ENCODE measurements at places on chromosomes 12 and 14. TPM values are rescaled to one million over a fixed set of nuclear protein-coding genes. Genes with fewer than 3 reads are reported as not detected.

- H3K4me1 ChIP-seq = no peaks in the 10 kb centered on the region
- H3K27me3 ChIP-seq = no peaks in the 10 kb centered on the region
- H3K4me3 ChIP-seq = no peak overlapping the region
- H3K27ac ChIP-seq = no peak overlapping the region
These were observed 160.5 kb upstream of the TRHDE start for GRCh38 chr12:72111706-72112105.

DNA sequence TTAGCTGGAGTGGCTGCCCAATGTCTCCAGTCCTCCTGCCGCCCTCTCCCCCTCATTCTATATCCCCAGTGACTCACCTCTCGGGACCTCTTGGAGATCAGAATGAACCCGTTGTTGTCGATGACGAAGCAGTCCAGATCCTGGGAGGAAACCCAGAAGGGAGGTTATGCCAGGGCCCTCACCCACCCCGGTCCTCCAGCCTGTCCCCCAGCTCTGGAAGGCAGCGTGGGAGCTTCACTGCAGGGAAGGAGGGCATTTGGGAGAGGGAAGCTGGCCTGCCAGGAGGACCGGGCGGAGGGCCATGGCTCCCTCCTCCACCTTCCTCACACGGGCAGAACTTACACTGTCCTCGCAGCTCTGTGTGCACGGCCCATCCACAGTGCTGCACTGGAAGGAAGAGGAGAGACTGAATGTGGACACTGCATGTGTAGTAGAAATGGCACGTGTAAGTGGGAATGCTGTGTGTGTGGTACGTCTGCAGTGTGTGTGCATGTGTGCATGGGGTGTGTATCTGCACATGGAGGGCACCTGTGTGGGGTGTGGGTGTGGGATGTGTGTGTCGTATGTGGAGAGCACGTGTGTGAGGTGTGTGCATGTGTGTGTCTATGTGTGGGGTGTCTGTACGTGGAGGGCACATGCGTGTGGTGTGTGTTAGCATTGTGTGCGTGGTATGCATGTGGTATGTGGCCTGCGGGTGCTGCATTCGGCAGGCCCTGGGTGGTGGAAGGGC is 10.0 kb upstream of the LRTM2 start:
- H3K27ac ChIP-seq = no peak overlapping the region
- H3K27me3 ChIP-seq = no peaks in the 10 kb centered on the region
- no peak for DNase-seq
- no peaks in the 10 kb centered on the region for H3K4me1 ChIP-seq

- H3K4me3 ChIP-seq = no peak overlapping the region
- no peaks in the 10 kb centered on the region for H3K36me3 ChIP-seq
- DNase-seq = peak; percentile 80
These were observed 75.4 kb downstream of the BTG1 start for GRCh38 chr12:92070054-92070863.

DNA sequence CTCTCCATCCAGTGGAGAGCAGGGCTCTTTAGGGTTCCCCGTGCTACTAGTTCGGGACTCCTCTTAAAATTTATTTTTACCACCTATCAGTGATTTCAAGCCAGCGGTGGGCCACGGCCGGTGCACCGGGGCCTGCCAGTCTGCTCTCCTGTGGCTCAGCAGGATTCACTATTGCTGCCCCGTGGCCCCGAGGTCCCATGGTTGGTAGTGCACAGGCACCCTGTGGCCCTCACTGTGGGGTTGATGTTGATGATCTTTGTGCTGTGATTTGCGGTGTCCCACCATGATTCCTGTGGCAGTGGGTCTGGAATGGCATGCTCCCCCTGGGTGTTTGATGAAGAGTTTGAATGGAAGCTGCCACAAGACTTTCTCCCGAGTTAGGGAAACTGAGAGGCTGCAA is 12.6 kb upstream of the MEG3 start:
- H3K4me1 ChIP-seq = no peaks in the 10 kb centered on the region
- no peaks in the 10 kb centered on the region for H3K36me3 ChIP-seq
- DNase-seq = no peak
- H3K4me3 ChIP-seq = no peak overlapping the region
- peaks cover 57% of the 10 kb centered on the region for H3K27me3 ChIP-seq

The PDZRN4 gene
- 19.8 TPM for total RNA-seq

DNA sequence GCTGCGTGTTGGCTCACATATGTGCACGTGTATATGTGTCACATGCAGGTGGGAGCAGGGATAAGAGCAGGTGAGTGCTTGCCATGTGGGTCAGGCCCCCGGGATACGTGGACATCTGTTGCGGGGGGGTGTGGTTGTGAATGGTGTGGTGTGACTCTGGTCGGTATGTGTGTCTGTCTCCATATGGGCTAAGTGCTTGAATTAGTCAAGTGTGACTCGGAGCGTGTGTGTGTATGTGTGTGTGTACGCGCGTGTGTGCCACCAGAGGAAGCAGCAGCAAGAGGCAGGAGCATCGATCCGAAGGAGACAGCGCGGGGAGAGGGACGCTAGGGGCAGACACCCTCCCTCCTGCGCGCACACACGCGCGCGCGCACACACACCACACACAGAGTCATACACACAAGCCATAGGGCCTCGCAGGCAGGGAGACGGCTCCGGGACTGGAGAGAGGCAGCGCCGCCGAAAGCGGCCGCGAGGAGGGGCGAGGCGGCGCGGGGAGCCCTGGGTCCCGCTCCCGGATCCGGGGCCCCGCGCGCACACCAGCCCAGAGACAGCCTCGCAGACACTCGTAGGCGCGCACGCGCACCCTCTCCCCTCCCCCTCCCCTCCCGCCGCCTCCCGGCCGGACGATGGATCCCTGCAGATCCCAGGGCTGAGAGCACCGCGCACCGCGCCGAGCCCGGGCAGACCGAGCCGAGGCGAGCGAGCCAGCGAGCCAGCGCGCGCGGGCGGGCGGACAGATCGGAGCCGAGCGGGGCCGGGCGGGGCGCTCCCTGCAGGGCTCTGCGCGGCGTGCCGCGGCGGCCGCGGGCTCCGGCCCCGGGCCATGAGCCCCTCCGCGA is at the start of gene ASIC1:
Gene ASIC1, plus strand, starts transcription at position 597 of the 842 bp plus-strand sequence. CDS start 1,171 bp downstream, outside the sequence.
- peak within 1 kb of the TSS; percentile 76 for H3K4me3 ChIP-seq
- H3K36me3 ChIP-seq = no peaks in the 10 kb centered on the region
- peaks cover 26% of the 10 kb centered on the region for H3K27me3 ChIP-seq
- H3K4me1 ChIP-seq = peaks cover 35% of the 10 kb centered on the region
- DNase-seq = peak; percentile 90

- no peak for DNase-seq
- no peak overlapping the region for H3K27ac ChIP-seq
- H3K4me1 ChIP-seq = no peaks in the 10 kb centered on the region
These were observed 171.8 kb upstream of the PARP11 start for GRCh38 chr12:4044736-4045730.

GRCh38 chr12:107236824-107237511 is 143.6 kb upstream of the CRY1 start:
- H3K36me3 ChIP-seq = no peaks in the 10 kb centered on the region
- peak; percentile 14 for DNase-seq
- no peak overlapping the region for H3K27ac ChIP-seq
- no peak overlapping the region for H3K4me3 ChIP-seq
- no peaks in the 10 kb centered on the region for H3K4me1 ChIP-seq

The GPR84 gene
- total RNA-seq = not detected

The XRCC3 gene
- total RNA-seq = 28.1 TPM

The KRT6C gene
- 0.43 TPM for total RNA-seq

DNA sequence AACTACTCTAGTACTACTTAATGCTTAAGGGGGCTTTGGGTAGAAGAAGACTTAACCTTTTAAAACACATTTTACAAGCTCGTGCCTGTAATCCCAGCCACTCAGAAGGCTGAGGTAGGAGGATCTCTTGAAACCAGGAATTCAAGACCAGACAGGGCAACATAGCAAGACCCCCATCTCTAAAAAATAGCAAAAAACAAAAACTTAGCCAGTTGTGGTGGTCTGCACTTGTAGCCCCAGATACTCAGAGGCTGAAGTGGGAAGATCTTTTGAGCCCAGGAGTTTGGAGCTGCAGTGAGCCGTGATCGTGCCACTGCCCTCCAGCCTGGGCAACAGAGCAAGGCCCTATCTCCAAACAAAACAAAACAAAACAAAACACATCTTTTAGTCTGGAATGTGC is 39.7 kb upstream of the PARP11 start:
- H3K4me1 ChIP-seq = no peaks in the 10 kb centered on the region
- no peak for DNase-seq
- H3K4me3 ChIP-seq = no peak overlapping the region
- no peaks in the 10 kb centered on the region for H3K27me3 ChIP-seq
- H3K27ac ChIP-seq = no peak overlapping the region

The EXOC3L4 gene
- 1.3 TPM for total RNA-seq

The CELA1 gene
- not detected for total RNA-seq

The SOX5 gene
- 15.2 TPM for total RNA-seq

- H3K27ac ChIP-seq = no peak overlapping the region
- no peak overlapping the region for H3K4me3 ChIP-seq
- H3K4me1 ChIP-seq = peaks cover 13% of the 10 kb centered on the region
- no peaks in the 10 kb centered on the region for H3K27me3 ChIP-seq
- DNase-seq = no peak
- H3K36me3 ChIP-seq = no peaks in the 10 kb centered on the region
These were observed 190.8 kb downstream of the TTC7B start for GRCh38 chr14:90625445-90625844.

DNA sequence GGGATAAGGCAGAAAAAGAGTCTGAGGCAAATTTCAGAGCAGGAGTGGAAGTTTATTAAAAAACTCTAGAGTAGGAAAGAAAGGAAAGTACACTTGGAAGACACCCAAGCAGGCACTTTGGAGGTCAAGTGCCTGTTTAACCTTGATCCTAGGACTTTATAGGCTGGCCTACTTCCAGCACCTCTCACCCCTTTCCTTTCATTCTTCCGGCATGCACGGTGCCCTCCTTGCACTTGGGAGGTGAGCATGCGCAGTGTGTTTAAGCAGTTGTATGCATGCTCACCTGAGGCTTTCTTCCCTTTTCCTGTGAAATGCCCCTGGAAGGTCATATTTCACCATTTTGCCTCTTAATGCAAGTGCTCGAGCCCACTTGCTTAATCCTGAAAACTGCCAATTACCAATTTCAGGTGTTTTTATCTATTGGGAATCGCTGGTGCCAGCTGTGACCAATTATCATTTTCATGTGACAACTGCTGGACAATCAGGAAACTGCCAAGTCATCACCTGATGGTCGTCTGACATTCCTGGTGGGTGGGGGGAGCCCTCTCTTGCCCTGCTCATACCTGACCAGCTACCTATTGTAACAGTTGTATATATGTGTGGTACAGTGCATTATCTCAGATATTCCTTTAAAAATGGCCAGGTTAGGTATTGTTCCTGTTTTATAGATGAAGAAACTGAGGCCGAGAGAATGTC is 53.5 kb downstream of the SUDS3 start:
- no peak overlapping the region for H3K4me3 ChIP-seq
- DNase-seq = peak; percentile 82
- peak overlapping the region; percentile 39 for H3K27ac ChIP-seq

DNA sequence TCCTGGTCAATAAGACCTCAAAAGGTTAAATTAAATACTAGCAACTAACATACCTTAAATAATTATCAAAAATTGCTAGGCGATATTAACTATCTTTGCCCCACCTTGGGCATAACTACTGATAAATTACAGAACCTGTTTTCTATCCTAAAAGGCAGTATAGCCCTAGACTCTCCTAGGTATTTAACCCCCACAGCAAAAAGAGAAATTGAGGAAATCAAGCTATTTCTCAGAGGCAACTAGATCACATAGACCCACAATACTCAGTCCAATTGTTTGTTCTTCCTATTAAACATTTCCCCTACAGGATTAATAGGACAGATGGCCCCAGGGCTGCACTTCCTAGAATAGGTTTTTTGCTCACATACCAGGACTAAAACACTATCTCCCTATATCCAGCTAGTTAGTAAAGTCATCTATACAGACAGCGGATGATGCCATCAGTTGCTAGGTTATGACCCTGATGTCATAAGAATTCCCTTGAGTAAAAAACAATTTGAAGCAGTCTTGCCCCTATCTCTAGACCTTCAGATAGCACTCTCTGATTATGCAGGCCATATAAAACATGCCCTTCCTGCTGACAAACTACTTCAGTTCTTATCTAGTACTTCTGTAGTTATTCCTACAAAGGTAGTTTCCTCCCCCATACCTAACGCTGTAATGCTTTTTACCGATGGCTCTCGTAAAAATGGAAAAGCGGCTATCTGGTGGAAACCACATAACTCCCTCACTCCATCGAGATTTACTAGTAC is 118.4 kb downstream of the PPHLN1 start:
- H3K4me3 ChIP-seq = no peak overlapping the region
- no peaks in the 10 kb centered on the region for H3K4me1 ChIP-seq
- no peak overlapping the region for H3K27ac ChIP-seq
- H3K36me3 ChIP-seq = peaks cover 68% of the 10 kb centered on the region

The DEPDC4 gene
- total RNA-seq = not detected

GRCh38 chr12:56658921-56659320 is 13.1 kb upstream of the ATP5F1B start:
- H3K36me3 ChIP-seq = peaks cover 19% of the 10 kb centered on the region
- H3K4me3 ChIP-seq = no peak overlapping the region
- no peak for DNase-seq
- no peak overlapping the region for H3K27ac ChIP-seq
- no peaks in the 10 kb centered on the region for H3K27me3 ChIP-seq

GRCh38 chr14:68668028-68668427 is 124.8 kb downstream of the ZFP36L1 start:
- no peaks in the 10 kb centered on the region for H3K36me3 ChIP-seq
- DNase-seq = no peak
- H3K27me3 ChIP-seq = no peaks in the 10 kb centered on the region
- no peak overlapping the region for H3K4me3 ChIP-seq
- H3K4me1 ChIP-seq = peaks cover 65% of the 10 kb centered on the region
- H3K27ac ChIP-seq = peak overlapping the region; percentile 2

GRCh38 chr14:105733081-105734065 is 207.0 kb downstream of the TMEM121 start:
- no peak overlapping the region for H3K27ac ChIP-seq
- H3K4me3 ChIP-seq = no peak overlapping the region
- H3K4me1 ChIP-seq = no peaks in the 10 kb centered on the region
- no peaks in the 10 kb centered on the region for H3K36me3 ChIP-seq

- DNase-seq = no peak
- no peaks in the 10 kb centered on the region for H3K4me1 ChIP-seq
- no peaks in the 10 kb centered on the region for H3K36me3 ChIP-seq
- H3K27me3 ChIP-seq = no peaks in the 10 kb centered on the region
- H3K4me3 ChIP-seq = no peak overlapping the region
These were observed 404.3 kb downstream of the BCL11B start for GRCh38 chr14:98867726-98868125.

- no peak overlapping the region for H3K4me3 ChIP-seq
- DNase-seq = no peak
- H3K27me3 ChIP-seq = no peaks in the 10 kb centered on the region
- no peak overlapping the region for H3K27ac ChIP-seq
These were observed 17.3 kb downstream of the TTC8 start for GRCh38 chr14:88841741-88842140.

GRCh38 chr14:46323404-46323762 is 328.2 kb downstream of the RPL10L start:
- peak; percentile 12 for DNase-seq
- H3K4me3 ChIP-seq = no peak overlapping the region
- H3K27ac ChIP-seq = no peak overlapping the region
- H3K4me1 ChIP-seq = no peaks in the 10 kb centered on the region

DNA sequence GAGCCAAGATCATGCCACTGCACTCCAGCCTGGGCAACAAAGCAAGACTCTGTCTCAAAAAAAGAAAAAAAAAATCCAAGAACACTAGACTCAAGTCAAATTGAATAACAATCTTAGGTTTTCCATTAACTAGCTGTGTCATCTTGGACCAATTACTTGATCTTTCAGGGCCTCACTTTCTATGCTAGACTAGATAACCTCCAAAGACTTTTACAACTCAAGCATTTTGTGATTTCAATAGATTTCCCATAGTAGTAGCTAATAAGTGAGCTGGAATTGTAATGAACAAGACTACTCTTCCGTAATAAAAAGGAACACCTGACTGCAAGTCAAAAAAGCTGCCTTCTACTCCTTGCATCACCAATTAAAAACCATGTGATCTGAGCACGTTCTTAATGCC is 127.0 kb upstream of the SSTR1 start:
- no peaks in the 10 kb centered on the region for H3K36me3 ChIP-seq
- no peak overlapping the region for H3K27ac ChIP-seq
- H3K4me3 ChIP-seq = no peak overlapping the region
- H3K4me1 ChIP-seq = no peaks in the 10 kb centered on the region
- H3K27me3 ChIP-seq = no peaks in the 10 kb centered on the region
- DNase-seq = no peak
